ENCODE measurements at places on chromosomes 7 and 10.
A peak's percentile ranks its signal among the peaks of the same experiment; 100 is the strongest.

DNA sequence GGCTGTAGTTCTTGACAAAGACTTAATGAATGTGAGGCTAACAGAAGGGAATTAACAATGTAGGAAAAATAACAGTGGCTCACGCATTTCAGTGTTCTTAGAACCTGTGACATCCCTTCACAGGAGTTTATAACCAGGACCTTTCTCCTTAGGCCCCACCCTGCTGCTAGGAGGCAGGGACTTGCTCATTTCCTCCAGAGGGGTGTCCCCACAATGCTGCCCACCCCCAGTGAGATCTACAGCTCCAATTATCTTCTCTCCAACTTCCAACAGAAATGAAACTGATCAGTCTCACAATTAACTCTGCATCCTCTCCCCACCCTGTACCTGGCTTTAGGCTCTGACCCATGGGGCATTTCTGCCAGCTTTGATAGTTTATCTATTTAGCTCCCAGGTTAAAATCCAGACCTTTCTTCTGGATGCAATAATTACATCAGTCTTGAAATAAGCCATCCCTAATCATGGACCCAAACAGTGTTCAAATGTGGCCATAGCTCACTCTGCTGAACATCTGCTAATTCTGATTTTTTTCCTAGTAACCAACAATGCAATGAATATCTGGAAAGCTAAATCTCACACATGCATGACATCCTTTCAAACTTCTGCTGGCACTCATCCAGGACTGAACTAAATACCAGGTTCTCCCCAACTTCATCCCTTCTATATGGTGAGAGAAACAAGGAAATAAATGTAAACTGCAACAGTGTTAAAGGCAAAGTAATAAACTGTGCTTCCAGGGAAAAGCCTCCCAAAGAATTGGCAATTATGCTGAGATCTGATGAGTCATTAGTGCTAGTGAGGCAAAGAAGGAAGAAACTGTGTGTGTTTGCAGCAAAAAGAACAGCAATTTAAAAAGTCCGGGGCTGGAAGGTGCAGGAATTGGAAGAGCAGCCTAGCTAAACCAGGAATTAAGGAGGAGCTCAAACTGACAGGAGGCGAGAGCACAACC is 64.6 kb downstream of the HERPUD2 start:
- DNase-seq = no peak

- DNase-seq = no peak
These were observed 926.3 kb downstream of the NRG3 start for GRCh38 chr10:82801289-82801688.

DNA sequence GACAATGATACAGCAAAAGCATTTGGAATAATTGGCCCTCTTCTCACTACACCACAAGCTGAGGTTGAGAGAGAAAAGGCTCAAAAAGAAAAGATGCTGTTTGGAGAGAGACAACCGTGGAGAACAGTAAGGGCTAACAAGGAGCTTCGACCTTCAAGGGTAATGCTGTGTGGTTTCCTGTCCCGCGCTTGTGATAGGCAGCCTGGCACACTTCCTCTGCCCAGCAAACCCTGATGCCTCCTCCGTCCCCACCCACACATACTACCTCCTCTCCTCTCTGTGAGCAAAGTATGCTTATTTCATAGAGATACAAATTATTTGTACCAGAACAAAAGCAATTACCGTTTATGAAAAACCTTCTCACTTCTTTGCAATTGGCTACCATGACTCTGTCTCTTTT is 755.4 kb downstream of the KCNMA1 start:
- DNase-seq = no peak

DNA sequence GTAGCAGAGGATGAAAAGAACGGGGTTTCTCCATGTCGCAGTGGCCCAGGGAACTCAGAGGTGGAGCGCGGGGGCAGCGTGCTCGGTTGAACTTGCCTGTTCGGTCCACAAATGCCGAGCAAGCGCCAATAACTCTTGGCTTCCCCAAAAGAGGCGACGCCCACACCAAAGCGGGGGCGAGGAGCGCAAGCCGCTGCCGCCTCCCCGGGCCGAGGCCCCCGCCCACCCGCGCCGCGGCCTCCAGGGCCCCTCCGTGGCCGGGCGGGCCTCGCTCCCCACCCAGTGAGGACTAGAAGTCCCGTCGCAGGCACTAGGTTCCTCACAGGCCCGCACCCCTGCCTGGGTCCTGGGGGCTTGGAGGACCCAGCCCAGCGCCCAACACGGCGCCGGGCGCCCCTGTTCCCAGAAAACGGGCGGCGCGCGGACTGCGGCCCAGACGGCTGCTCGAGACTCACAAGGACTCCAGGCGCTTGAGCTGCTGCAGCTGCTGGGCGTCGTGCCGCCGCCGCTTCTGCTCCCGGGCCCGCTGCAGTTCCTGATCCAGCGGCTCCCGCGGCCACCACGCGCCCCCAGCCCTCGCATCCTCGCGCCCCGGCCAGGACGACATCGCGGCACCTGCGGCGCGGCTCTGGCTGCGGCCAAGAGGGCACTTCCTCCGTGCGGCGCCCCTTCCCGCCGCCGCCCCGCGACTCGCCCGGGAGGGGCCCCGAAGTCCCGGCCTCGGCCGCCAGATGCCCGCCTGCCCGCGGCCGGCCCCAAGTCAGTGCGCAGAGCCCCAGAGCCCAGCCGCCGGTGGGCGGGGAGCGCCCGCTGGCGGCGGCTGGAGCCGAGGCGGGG is 14.6 kb upstream of the FKBP9 start:
- DNase-seq = peak; percentile 54

GRCh38 chr7:121395494-121395960 is 581 bp downstream of the FAM3C start:
- peak; percentile 42 for DNase-seq

DNA sequence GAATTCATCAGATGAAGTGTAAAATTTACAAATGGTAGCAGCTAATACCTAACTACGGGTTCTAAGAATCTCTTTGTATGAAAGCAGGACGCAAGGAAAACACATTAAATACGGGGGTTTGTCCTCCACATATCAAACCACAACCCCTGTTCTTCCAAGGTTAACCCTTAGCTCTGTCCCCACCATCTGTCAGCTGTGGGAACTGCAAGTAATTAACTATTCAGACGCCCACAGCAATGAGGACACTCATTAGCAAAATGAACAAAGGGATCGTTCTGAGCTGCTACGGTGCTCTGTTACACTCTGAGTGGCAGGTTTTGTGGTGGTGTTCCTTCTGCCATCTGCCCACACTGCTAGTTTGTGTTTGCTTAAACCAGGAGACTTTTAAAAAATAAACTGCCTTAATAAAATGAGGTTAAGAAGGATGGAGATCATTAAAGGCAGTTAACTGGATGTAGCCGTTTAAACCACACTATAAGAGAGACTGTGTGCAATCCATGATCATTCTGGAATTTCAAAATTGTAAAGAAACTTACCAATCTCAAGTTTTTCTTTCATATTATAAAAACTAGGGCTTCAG is 51.4 kb downstream of the C10orf67 start:
- DNase-seq = peak; percentile 4

DNA sequence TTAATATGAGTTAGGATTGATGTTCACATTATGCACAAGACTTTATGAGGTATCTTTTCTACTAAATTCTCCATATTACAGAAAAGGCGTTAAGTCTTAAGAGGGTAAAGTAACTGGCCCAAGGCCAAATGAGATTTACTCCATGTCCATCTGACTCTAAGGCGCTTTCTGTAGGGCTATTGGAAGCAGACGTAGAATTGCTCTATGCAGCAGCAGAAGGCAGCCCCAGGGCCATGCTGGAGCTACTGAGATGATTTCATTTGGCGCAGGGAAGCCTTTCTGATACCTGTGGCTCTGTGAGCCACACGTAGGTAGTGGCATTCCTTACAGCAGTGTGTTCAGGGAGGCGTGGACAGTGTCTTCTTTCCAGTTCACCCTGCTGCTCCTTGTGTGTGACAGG is 133.1 kb downstream of the SH2D4B start:
- no peak for DNase-seq

DNA sequence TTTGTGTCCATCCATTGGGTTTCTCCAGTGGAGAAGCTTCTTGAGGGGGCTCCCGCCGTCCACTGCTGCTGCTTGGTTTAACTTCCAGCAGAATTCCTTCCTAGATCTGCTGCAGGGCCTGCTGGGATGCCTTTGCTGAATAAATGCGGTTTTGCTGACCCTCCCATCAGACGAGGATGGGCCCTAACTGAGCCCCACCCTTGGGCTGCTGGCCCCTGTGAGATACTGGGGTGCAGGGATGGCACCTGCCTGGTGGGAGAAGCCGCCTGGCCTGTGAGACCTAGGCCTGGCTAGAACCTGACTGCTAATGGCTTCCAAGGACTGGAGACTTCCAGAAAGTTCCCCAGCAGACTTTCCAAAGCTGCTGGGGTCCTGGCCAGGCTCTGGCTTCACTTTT is 43.8 kb downstream of the ZNF467 start:
- no peak for DNase-seq

DNA sequence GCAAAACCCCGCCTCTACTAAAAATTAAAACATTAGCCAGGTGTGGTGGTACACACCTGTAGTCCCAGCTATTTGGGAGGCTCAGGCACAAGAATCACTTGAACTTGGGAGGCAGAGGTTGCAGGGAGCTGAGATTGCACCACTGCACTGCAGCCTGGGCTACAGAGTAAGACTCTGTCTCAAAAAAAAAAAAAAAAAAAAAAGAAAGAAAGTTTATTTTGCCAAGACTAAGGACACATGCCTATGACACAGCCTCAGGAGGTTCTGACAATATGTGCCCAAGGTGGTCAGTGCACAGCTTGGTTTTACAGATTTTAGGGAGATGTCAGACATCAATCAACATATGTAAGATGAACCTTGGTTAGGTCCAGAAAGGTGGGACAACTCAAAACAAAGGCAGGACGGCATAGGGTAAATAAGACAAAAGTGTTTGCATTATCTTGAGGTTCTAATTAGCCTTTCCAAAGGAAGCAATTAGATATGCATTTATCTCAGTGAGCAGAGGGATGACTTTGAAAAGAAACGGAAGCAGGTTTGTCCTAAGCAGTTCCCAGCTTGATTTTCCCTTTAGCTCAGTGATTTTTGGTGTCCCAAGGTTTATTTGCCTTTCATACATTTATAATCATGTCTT is 20.7 kb upstream of the OTUD1 start:
- no peak for DNase-seq

- no peak for DNase-seq
These were observed 4.4 kb upstream of the FZD9 start for GRCh38 chr7:73429215-73429614.

GRCh38 chr10:97190450-97190849 is 4.7 kb upstream of the SLIT1 start:
- no peak for DNase-seq

- no peak for DNase-seq
These were observed 68.0 kb upstream of the NRP1 start for GRCh38 chr10:33402220-33403073.

DNA sequence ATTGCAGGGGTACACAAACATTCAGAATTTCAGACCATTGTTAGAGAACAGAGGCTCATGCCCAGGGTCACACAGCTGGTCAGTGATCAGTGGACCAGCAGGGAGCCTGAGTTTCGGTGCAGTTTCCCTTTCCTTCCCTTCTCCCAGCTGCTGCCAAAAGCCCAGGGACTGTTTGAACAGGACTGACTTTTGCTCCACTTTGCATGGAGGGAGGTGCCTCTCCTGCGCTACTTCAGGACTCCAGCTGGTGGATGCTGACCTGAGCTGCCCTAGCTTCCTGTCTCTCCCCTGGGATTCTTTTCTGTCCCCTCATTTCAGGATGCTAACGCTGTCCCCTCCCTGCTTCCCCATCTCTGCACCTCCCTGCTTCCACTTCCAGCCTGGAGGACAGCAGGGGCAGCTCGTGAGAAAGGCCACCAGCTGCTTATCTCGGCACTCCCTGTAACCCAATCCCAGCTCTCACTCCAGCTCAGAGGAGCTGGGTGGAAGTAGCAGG is 14.5 kb downstream of the SH2D4B start:
- no peak for DNase-seq

DNA sequence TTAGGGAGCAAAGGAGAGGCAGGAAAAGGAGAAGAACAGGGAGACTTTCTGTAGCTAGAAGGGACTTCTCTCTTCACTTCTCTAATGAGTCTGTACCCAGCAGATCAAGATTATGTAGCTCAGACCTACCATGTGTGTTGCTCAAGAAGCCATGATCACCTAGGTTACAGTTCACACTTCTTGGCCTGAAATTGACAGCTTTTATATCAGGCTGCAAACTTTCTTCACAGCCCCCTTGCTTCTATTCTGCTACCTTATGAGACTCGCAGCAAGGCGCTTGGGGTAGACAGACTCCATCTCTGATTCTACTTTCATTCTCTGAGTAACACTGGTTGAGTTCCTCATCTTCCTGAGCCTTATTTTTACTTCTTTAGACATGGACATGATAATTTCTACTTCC is 19.6 kb upstream of the GIMAP2 start:
- DNase-seq = no peak

DNA sequence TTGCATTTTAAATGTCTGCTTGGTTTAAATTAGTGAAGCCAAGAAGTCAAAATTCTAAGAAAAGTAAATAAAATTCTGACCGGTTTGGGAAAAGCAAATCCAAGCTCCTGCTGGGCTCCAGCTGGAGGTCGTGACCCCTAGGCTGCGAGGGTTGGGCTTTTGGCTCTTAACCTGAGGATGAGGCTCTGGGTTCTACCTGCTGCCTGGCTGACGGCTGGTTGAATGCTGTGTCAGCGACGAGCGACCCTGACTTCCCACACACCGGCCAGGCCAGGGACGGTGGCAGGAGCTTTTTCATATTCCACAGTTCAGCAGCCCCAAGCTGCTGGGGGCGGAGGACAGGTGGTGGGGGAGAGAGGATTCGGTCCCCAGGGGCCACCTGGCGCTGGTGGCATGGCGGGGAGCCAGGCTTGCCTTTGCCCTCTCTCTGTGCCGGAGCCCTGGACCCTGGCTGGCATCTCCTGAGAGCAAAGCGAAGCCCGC is 843 bp upstream of the PLPP4 start:
- DNase-seq = no peak

DNA sequence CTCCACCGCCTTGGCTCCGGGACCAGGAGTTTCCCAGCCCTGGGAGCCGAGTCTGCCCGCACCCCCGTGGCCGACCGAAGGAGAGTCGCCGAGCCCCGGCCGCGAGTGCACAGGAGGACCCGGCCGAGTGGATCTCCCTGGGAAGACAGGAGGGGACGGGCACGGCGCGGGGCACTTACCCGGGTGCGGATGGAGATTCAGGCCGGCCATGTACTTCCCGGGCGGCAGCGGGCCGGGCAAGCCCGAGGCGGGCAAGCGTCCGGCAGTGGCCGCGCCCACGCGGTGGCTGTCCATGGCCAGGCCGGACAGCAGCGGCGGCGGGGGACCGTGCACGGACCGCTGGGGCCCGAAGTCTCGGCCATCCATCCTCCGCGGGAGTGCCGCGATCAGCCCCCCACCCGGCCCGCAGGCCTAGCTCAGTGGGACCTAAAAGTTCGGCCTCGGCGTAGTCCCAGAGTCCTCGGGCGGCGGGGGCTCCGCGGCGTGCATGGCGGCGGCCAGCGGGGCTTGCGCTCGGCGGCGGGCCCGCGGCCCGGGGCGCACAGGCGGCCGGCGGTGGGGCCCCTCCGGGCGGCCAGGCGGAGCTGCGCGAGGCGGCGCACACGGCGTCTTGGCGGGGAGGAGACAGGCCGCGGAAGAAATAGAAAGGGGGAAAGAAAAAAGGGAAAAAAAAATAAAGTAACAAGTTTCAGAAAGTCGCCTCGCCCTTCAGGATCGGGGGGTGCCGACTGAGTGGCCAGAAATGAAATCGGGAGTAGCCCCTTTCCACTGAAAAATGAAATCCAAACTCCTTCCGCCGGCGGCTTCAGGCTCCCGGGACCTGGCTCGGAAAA is 2.5 kb downstream of the TNRC18 start:
- DNase-seq = no peak

Measured in central memory CD4-positive, alpha-beta T cell (primary cell).